ENCODE measurements at places on chromosomes 12 and 14. TPM values are rescaled to one million over a fixed set of nuclear protein-coding genes. Genes with fewer than 3 reads are reported as not detected.
A peak's percentile ranks its signal among the peaks of the same experiment; 100 is the strongest.

The SRRM4 gene
- 4.8 TPM for total RNA-seq

The IL26 gene
- not detected for total RNA-seq

The ARID2 gene
- 30.2 TPM for total RNA-seq

The C12orf43 gene
- total RNA-seq, result 16.3 TPM

The LTBP2 gene
- 0.46 TPM for total RNA-seq

GRCh38 chr12:65823513-65824375 is 539 bp upstream of the HMGA2 start:
- ATAC-seq, result peak; percentile 45

- ATAC-seq, result no peak
Measured at GRCh38 chr12:10018386-10018785, 8.0 kb downstream of the CLEC12B start.

DNA sequence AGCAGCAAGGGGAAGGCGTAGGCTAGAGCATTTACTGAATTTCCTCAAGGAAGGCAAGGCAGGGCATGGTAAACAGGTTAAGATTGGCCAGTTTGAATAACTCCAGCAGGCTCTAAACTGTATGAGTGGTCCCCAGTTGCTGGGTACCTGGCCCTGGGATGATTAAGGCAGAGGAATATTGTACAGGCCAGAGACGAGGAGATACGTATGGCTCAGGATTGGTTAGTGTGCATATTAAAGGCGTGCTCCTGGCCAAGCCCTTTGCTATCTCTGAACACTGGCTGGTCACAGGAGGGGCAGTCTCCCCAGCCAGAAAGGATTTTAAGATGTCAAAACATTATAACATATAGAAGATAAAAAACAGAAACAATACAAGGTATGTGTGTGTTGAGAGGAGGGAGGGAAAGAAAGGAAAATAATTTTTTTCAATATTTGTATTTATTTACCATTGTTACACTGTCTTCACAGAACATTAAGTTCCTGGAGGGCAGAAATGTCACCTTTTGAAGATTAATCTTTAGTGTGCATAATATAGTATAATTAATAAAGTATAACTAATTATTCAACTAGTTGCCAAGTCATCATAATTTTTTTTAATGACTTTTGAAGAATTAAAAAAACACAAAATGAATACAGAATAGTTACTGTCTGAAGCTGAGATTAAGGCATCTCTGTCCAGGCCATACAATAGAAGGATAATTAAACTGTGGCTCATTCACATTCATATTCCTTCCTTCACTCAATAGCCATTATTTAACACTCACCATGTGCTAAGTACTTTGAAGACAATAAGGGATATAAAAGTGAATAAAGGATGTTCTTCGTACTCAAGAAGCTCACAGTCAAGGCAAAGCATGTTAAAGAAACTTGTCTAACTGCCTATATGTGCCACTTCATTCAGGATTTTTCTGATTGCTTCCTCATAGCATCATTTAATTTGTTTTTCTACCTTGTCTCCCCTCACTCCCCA is 41.9 kb downstream of the DCP1B start:
- ATAC-seq, result no peak

DNA sequence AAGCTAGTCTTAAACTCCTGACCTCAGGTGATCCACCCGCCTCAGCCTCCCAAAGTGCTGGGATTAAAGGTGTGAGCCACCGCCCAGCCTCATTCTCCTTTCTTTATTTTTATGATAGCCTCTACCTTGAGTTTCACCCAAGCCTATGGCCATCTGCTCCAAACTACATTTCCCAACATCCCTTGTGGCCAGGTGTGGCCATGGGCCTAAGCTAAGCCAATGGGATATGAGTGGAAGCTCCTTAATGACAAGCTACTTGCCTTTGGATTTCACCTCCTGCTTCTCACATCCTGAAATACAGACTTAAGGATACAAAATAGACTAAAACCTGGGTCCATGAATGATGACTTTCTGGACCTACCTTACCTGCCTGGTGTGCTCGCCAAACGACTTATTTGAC is 46.2 kb downstream of the DPF3 start:
- ATAC-seq, result no peak

GRCh38 chr12:104458694-104459367 is 2.1 kb downstream of the CHST11 start:
- ATAC-seq, result no peak

- no peak for ATAC-seq
Measured at GRCh38 chr14:64688031-64688430, 16.2 kb upstream of the PLEKHG3 start.

- ATAC-seq, result no peak
Measured at GRCh38 chr12:116647813-116648212, 88.6 kb downstream of the MAP1LC3B2 start.

Measured in motor neuron (in vitro differentiated cells).